ENCODE measurements at places on chromosomes 6 and 20.

- no peak for DNase-seq
These were observed 105.8 kb upstream of the NOX3 start for GRCh38 chr6:155561257-155561965.

DNA sequence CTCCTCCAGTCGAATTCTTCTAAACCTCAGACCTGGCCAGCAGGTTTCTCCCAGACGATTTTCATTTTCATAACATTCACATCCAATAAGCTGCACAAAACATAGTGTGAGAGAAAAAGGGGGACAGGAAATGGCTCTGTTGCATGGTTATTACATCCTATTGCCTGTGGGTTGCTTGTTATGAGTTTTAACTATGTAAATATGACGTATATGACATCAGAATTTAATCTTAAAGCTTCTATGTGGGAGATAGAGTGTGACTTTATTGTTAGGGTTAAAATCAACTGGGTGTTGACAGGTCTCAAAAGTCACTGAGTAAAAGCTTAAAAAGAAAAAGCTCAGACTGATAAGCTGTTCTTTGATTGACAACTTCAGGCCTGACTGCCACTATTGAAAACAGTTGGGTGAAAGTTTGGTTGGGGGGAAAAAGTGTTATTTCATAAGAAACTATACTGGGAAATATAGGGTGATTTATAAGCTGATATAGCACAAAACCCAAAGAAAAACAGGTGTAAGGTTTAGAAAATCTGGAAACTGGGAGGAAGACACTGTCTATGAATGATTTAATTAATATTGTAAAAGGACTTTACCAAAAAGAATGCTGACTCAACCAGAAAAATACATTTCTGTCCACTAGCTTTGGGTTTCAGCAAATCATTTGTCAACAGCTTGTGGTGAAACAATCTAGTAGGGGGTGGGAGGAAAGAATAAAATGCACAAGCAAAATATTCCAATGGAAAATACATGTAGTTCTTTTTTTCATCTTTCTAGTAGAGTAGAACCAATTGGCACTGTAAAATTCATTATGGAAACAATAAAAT lies 134.1 kb upstream of the CEP162 start:
- DNase-seq: no peak

DNA sequence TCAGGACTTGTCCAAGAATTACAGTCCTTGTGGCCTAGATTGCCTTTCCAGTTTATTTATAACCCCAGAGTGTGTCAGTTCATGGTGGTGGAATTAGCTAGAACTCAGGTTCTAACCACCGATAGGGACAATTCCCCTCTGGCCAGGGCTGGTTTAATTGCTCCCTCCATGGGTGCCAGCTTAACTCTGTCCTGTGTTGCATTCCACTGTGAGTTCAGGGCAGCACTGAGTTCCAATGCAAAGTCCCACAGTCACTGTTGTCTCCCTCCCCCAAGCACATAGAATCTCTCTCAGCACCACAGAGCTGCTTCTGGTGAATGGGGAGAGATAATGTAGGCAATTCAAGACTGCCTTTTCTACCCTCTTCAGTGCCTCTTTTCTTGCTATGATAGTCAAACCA lies 82.5 kb upstream of the TNFRSF21 start:
- no peak for DNase-seq

DNA sequence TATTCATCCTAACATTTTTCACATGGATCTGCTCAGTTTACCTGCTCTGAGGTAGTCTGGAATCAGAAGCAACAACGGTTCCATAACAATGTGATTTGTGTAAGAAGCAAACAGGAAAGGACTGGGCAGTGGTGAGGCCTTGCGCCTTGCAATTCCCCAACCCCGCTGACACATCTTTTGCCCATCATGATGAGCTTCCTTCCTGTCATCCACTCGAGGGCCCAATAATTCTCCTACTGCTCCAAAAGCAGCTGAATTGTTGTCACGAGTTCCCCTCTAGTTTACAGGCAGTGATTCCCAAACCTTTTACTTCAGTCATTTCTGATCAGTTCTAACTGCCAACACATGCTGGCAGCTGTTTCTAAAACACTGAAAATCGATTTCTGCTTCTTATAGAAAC lies 22.9 kb downstream of the STX7 start:
- no peak for DNase-seq

DNA sequence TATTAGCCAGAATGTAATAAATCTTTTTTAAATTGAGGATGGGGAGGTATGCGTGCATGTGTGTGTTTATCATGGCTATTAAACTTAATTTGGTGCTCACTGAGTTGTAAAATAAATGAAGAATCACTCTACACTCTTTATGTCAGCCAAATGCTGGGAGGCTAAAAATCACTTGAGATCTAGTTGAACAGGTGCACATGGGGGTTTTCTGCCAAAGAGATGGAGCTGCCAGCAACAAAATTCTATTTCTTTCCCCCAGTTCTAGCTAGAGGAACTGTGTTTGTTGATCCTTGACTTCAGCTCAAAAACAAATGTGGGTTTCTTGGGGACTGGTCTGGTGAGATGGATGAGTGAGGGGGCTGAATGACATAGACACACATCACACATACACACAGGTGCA lies 183.3 kb upstream of the BTBD3 start:
- DNase-seq: peak; percentile 94

DNA sequence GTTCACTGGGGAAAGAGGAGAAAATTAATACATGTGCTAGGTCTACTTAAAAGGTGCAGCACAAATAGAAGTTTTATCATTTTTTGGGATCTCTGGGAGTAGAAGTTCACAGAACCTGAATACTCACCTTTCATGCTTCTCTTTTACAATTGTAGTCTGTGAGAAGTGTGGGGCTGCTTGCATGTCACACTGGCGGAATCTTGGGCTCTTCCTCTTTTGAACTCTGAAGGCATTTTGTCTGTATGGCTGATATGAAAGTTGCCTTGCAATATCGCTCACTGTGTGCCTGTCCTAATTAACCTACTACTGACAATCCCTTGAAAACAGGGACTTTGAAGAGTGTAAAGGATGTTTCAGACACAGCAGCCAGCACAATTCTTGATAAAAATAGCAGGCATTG lies 65.9 kb upstream of the CLDN20 start:
- DNase-seq: no peak

DNA sequence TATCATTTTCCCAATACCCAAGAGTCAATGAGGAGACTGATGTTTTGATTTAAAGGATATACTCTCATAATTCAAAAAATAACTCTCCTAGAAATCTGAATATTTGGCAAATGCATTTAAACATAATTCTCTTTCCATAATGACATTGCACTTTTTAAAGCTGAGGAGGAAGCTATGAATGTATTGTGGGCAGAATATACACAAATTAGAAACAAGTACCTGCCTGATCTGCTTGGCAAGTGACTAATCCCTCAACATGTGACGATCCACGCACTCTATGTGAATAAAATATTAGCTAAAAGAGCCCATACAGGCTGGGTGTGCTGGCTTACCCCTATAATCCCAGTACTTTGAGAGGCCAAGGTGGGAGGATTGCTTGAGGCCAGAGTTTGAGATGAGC lies 88.3 kb upstream of the CCDC28A start:
- no peak for DNase-seq

GRCh38 chr6:140977403-140977802 lies 1155.3 kb upstream of the GJE1 start:
- DNase-seq: no peak

DNA sequence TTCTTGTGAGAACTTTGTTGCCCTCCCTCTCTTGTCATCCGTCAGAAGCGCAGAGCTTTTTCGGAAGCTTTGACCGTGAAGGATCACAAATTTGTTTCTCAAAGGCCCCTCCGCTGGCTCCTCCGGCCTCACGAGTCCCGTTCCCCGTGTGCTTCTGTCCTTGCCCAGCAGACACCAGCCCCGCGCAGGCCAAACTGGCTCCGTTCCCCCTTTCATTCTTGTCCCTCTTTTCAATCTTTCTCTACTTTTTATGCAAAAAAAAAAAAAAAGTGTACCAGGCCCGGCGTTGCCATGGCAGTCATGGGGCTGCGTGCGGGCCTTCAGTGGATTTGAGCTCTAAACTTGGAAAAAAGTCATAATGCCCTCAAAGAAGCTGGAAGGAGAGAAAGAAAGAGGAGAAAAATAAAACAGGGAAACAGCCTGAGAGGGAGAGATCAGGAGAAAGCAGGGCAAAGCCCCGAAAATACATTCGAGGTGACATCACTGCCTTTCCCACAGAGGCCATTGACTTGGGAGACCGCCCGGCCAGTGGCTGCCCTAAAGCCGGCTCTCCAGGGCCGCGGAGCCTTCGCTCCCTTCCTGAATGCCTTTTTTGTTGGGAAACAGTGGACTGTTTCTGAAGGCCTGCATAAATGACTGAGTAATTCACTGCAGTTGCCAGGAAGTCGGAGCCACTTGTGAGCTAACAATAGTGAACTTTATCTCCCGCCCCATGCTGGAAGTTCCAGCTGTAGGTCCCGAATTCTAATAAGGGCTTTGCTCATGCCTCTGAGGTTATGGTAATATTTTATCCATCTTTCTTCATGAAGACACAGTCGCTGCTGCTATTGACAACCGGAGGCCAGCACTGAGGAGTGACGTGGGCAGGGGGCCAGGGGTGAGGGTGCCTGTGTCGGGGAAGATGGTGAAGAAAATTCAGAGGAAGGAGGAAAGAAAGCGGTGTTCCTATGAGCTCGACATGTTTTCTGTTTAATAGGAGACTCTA lies 670.9 kb downstream of the QKI start:
- DNase-seq: no peak

DNA sequence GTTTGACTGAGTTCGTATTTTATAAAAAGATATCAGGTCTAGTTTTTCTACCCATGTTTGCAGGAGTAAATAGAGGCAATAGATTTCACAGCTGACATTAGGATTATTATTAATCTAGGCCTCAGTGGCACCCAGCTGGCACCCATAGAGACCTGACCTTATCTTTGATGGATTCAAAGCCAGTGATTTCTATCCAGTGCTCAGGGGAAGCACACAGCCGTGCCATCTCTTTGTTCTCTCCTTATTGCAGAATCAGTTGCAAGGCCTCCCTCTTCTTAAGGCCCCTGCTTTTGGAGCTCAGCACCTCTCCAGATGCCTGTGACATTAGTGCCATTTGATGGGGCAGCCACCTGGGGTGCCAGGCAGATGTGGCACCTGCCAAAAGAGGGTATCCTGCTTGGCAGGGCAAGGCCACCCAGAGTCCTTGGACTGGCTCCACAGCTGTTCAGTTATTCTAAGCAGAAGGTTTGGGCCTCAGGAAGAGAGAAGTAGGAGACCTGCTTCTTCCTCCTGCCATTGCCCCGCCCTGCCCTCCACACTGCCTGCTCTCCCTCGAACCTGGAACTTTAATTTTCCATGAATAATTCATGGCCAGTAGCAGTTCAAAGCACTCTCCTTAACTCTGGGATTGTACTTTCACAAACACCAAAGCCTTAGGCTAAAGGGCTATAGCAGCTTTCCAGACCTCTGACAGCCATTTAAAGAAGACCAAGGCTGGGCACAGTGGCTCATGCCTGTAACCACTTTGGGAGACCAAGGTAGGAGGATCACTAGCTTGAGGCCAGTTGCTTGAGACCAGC lies 206.3 kb downstream of the ZDHHC14 start:
- no peak for DNase-seq

GRCh38 chr6:97812940-97813339 lies 529.9 kb upstream of the MMS22L start:
- no peak for DNase-seq

GRCh38 chr20:41537865-41538264 lies 80.3 kb downstream of the CHD6 start:
- no peak for DNase-seq

- no peak for DNase-seq
These were observed 13.0 kb upstream of the F13A1 start for GRCh38 chr6:6333501-6333900.

GRCh38 chr6:120875900-120876299 lies 458.4 kb downstream of the TBC1D32 start:
- no peak for DNase-seq

DNA sequence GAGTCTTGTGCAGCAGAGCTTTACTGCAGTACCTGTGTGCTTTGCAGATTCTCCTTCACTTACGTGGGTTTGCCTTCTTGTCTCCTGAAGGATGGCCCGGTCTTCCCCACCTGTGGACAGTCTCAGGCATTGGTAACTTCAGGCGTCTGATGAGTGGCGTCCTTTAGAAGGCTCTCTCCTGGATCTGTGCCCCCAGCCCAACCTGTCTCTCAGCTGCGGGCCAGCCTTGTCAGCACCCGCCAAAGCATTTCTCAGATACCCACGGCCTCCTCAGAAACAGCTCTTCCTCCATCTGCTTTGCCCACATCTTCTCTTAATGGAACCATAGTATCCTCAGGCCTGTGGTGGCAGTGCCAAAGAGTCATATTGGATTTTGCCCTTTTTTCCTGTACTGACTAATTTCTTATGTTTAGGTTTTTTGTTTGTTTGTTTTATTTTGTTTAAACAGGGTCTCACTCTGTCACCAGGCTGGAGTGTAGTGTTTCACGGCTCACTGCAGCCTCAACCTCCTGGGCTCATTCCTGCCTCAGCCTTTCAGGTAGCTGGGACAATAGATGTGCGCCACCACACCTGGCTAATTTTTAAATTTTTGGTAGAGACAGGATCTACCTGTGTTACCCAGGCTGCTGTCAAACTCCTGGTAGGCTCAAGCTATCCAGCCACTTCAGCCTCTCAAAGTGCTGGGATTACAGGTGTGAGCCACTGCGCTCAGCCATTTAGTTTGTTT lies 96.6 kb downstream of the ARID1B start:
- DNase-seq: no peak

GRCh38 chr20:32474967-32475811 lies 109.9 kb downstream of the NOL4L start:
- DNase-seq: no peak

DNA sequence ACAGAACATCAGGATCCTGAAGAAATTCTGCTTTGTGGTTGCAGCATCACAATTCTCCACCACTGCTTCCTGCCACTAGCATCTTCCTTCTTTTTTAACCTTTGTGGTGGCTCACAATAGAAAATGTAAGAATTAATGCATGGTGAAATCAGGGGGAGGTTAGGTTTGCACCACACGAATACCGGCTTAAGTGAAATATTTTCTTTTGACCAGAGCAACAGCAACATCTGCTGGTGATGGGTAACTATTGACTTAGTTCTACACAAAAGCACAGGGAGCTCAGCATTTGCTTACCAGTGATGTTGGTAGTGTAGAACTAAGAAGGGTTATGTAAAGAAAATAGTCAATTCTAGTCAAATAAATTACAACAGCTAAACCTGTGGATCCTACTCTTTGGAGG lies 280.5 kb downstream of the SYNE1 start:
- DNase-seq: peak; percentile 4

DNA sequence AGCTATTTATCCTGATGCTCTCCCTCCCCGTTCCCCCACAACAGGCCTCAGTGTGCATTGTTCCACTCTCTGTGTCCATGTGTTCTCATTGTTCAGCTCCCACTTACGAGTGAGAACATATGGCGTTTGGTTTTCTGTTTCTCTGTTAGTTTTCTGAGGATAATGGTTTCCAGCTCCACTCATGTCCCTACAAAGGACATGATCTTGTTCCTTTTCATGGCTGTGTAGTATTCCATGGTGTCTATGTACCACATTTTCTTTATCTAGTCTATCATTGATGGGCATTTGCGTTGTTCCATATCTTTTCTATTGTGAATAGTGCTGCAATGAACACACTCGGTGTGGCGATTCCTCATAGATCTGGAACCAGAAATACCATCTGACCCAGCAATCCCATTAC lies 225.9 kb upstream of the CDH4 start:
- no peak for DNase-seq

- no peak for DNase-seq
These were observed 327.3 kb downstream of the HACE1 start for GRCh38 chr6:104532462-104532861.

GRCh38 chr6:135920689-135921088 lies 69.2 kb downstream of the PDE7B start:
- DNase-seq: no peak
